ENCODE measurements at places on chromosomes 2 and 18.

DNA sequence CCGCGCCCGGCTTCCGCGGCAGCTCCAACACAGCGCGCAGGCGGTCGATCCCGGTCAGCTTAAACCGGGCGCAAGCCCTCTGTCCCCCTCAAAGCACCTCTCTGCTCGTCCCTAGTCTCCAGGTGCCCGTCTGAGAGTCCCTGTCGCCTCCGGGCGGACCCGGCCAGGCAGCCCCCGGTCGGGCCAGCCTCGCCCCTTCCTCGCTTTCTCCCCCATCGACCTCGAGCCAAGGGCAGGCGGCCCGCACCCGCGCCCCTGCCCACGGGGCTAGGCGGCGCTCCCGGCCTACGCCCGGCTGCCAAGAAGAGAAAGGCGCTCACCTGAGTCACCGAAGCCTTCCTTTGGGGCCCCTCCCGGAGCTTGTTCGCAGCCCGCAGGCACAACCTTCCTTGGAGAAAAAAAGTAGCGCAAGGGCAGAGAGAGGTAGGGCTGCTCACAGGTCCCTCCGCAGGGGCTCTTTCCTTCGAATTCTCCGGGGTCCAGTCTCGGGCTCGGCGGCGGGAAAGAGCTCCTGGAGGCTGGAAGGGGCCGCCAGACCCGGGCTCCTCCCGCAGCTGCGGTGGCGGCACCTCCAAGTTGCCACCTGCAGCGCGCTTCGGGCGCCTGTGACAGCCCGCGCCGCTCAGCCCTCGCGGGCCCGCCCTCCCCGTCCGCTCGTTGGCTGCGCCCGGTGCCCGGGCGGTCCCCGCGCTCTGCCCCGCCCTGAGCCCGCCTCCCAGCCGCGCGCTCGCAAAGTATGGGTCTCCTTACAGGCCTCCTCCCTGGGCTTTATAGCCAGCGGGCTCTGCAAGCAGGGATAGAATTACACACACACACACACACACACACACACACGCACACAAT is 86.5 kb upstream of the EPB41L3 start:
- peak; percentile 68 for DNase-seq

DNA sequence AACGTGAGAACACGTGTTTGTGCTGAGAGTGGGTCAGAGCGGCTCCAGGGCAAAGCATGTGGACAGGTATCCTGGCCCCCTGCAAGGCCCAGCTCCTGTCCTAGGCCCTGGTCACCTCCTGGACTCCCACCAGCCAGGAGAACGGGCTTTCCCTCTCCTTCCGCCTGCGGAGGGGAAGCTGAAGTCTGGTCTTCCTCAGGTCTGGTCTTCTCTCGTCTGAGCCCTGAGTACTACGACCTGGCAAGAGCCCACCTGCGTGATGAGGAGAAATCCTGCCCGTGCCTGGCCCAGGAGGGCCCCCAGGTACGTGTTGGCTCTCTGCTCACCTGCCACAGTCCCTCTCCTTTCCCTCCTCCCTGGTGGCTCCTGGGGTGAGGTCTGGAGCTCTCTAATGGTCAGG is 963 bp downstream of the GNLY start:
- no peak for DNase-seq

- DNase-seq = no peak
These were observed 184.1 kb upstream of the KYNU start for GRCh38 chr2:142693171-142693950.

DNA sequence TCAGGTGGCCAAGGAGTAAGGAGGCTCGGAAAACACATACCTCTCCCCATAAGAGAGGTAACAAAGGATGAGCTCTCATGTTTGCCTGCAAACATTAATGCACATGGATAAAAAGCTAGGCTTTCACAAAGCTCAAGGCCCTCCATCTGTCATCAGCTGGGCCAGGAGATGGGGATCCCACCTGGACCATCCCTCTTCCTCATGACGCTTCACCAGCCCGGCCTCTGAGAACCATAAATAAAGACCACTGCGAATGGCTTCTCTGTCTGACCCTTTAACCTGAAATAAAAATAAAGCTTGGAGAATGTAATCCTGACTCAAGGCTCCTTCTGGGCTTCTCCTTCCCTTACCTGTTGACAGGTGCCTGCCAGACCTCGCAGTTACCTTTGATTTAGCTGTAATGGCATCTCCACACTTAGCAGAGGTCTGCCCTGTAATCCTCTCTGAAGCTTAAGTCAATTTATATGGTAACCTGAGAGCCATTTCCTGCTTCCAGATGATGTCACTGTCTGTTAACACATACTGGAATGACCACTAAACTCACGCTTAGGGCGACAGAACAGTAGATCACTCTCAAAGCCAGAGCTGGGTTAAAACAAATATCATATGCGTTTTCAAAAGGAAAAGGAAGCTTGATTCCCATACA is 29.3 kb upstream of the FOXI3 start:
- DNase-seq = peak; percentile 11

DNA sequence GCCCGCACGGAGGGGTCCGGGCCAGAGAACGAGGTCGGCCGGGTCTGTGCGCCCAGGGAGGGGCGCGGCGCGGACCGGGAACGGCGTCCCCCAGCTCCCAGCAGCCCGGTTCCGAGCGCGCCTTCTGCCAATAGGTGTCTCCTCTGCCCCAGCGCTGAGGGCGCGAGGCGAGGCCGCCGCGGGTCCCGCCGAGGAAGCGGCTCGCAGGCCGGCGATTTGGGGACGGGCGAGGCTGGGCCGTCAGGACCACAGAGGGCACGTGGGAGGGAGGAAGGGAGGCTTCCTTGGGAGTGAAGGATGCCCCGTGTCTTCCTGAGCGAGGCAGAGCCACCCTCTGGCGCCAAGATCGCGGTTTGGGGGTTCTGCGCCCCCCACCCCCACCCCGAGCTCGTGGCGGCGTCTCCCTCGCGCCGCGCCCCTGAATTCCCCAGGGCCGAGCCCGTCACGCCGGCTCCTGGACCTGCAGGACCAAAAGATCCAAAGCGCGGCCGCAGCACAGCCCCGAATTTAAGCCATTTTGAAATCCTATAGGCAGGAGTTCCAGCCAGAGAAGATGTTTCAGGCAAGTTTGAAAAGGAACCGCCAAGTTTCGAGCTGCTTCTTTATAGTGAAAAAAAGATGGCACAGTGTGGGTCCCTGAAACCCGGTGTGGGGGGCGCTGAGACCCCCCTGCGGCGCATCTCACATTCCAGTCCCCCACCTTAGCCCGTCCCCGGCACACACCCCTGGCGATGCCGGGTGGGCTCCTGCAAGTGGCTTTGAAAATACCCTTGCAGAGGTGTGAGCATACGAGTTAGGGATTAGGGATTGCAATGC is 909 bp downstream of the NFATC1 start:
- DNase-seq = peak; percentile 78

DNA sequence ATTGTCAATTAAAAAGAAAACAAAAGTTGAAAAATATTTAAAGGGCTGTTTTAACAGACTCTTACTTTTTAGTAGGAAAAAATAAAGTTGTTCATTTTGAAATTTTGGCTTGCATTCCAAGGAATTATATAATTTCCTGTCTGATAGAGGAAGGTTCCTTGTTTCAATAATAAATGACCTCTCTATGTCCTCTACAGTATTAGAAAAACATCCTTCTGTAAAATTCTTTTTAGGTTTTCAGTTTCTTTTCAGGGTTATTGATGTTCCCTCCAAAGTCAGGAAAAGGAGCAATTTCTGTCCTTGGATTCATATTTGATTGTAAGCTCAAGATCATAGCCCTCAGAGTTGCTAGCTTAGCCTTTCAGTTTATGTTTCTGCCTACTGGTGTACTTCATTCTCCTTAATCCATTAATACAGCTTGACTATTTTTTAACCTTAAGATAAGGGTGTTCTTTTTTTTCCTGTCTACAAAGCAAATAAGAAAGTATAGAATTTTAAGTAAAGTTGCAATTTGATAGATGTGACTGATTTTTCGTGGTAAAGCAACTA is 125.2 kb upstream of the COL3A1 start:
- peak; percentile 10 for DNase-seq

GRCh38 chr2:4551691-4552474 is 848.5 kb downstream of the DCDC2C start:
- no peak for DNase-seq

DNA sequence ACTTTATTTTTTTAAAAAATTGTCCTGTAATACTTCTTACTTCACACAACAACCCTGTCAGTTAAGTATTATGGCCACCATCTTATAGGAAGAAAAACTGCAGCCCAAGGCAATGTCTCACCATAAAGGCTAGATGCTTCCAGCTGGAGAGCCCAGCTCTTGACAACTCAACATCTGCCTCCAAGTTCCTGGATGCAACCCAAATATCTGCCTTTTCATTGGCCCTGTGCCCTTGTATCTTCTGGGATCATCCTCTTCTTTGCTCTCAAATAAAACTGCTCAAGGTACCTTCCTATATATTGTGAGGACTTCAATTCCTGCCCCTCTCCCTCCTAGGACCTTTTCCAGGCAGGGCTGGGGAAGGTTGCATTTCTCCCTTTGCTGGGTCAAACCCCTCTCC is 69.5 kb downstream of the BIN1 start:
- DNase-seq = no peak
